ENCODE measurements at places on chromosomes 5 and 9.

DNA sequence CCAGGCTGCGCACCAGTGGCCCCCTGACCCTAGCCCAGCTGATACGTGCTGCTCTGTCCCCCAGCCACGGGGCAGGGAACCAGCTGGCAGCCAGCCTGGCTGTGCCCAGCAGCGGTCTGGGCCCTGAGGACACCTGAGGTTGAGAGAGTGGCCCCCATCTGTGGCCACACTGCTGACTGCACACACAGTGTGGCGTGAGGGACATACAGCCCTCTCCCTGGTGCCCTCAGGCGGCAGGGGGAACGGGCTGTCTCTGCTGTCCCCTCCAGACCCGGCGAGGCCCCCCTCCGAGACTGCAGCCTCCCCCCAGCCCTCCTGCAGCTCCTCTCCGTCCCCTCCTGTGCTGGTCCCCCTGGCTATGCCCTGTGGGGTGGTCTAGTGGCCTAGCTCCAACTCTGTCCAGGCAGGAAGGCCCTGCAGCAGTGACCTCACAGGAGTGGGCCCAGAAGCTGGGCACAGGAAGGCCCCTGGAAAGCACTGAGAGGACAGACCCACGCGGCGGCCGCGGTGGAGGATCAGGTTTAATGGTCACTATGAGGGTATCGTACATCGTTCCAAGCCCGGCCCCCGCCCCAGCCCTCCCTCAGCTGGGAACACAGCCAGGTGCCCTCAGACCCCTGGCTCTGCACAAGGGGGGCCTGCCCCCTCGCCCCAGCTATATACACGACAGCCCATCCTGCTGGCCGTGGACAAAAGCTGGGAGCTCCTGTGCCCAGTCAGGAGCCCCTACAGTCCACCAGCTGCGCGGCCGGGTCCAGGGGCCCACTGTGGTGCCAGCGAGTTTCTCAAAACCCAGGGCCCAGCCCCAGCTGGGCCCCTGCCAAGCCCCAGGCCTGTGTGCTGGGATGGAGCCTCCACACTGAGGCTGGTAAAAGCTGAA, 6.8 kb upstream of the ENTPD8 start:
- no peak for DNase-seq

DNA sequence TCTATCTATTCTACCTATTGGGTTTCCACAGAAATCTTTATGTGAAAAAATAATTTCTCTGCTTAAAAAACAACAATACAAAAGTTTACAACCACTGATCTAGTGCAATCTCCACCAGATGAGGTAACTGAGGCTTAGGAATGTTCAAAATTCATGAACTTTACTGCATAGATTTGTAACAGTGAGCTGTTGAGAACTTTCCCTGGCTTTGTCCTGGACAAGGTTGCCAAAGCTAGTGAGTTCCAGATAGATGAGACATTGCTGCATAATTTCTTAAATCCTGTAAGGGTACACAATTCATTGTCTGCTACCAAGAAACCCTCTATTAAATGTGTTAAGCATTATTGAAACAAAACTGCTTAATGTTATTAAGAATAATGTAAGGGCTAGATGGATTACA, 102.7 kb downstream of the OSMR start:
- DNase-seq = no peak

GRCh38 chr9:77663754-77664153, 15.6 kb upstream of the GNA14 start:
- DNase-seq = no peak

GRCh38 chr5:131984956-131985665, 26.3 kb downstream of the ACSL6 start:
- no peak for DNase-seq

DNA sequence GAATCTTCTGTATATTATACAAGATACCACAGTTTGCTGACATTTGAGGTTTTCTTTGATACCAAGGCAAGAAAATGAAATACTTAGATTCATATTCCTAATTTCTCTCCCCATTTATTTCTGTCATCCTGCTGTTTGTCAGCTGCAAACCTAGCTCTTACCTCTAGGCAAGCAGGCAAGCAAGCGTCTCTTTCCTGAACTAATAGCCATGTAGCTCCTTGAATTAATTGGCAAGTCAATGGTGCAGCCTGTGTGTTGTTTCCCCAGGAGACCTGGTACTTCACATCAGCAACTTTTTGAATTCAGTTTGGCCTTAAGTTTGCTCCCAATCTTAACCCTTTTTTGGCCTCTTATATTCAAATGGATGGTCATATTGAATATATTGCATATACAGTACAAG, 573.6 kb upstream of the ARRDC3 start:
- DNase-seq = no peak

- DNase-seq = no peak
These were observed 356.1 kb downstream of the TRIM32 start for GRCh38 chr9:117043159-117043558.

DNA sequence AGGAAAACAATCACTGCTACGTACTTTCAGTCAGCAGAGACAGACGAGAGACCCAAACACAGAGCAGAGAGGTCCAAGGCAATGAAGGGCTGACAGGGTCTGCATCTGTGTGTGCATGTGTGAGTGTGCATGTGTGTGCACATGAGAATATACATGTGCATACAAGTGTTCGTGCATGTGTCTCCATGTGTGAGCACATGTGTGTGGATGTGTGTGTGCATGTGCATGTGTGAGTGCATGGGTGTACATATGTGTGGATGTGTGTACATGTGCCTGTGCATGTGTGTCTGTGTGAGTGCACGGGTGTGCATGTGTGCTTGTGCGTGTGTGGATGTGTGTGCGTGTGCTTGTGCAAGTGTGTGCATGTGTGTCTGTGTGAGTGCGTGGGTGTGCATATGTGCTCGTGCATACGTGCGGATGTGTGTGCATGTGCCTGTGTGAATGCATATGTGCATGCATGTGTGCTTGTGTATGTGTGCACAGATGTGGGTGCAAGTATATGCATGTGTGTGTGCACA, 82.3 kb downstream of the OLFM1 start:
- DNase-seq = no peak
